COLO829 (cell line): ENCODE measurements at places on chromosomes 4 and X.

DNA sequence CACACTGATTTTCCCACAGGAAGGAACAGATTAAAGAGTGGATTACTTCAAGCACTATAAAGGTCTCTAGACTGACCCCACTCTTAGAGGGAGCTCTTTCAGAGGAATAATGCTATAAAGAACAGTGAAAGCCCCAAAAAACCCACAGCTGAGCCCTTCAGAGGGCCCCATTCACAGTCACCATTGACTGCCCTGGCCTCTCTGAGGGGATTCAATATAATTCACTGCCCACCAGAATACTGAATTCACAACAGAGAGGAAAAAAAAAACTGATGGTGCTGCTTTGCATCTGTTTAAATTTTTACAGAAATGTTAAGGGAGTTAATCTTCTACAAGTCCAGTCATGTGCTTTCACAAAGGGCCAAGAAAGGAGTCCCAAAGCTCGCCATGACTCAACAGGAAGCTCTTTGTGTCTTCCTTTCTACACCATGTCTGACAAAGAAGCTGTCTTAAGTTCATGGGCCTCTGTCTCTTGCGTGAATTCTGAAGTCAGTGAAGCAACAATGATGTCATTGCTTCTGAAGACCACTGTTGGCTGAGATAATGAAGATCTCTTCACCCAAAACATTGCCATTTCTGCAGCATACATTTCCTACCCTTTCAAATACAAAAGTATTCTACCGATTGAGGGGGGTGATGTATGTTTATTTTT, 174.9 kb downstream of the ADAMTS3 start:
- peak; percentile 30 for DNase-seq

DNA sequence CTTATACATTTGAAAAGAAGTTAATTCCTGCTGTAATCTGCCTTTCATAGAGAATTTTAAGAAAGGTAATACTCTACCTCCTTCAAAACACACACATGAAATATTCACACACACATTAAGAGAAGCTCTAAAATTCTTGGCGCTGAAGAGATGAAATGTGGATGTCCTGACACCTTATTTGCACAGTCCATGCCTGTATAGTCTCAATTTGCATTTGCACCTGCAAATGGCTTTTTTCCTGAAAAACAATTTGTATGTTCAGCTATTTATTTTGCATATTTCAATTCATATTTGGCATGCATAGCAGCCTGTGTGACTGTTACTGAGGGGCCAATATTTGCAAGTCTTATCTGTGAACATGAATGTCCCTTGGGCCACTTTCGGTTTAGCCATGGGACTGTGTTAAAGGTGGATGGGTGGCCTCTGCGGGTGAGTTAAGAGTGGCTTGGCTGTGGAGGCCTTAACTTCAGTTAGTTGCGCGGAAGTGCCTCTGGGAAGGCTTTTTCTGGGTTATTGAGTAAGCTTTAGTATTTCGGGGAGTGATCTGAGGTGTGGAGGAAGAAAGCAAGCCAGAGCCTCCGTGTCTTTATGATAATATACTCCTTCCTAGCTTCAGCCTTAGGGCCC, 443.3 kb upstream of the FAT1 start:
- DNase-seq, result no peak

DNA sequence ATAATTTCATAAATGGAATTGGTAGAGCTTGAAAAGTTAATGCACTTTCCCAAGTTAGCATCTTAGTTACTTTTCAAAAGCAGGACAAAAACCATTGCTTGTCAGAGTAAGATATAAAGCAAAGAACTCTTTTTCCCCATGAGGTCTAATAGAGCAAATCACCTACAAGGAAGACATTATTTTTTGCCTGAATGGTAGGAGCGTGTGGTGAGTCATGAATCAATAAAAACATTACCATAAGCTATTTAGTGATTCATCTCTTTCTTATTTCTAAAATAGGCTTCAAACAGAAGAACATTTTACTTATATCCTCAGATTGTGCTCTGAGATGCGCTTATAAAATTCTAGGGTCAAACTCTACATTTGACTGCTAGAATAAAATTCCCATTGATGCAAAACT, 109.4 kb upstream of the GPRIN3 start:
- DNase-seq, result no peak

DNA sequence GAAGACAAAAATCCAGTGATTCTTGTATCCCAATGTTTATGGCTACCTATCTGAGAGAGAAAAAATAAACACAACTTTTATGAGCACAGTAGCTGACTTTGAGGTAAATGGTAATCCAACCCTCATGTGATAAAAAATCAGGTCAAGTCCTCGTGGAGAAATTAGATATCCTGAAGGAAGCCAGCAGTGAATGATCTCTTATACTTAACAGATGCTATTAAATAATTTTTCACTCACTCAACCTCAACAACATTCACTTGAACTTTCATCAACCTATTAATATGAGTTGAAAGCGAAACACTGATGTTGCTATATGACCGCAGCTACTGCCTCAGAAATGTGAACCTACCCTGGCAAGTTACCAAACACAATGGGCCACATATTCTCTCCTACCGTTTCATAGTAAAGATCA, 105.4 kb downstream of the GPC3 start:
- DNase-seq, result no peak

GRCh38 chrX:132651421-132652086, 162.7 kb upstream of the MBNL3 start:
- no peak for DNase-seq

DNA sequence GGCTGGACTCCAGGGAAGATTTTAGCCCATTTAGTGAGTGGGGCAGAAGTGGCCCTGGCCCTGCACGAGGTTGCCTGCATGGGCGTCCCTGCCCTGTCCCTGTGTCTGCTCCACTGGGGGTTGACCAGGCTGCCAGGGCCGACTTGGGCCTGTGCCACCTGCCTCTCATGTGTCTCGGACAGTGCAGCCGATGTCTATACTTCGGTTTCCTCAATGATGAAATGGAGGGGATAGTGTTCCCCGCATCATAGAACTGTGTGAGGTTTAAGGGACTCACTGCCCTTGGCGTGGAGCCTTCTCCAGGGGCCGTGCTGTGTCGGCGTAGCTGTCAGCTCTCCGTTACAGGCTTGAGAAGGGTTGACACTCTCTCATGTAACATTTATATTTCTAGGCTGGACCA, 27.0 kb upstream of the MSANTD1 start:
- DNase-seq, result no peak

GRCh38 chr4:42101446-42101975, 50.9 kb downstream of the BEND4 start:
- no peak for DNase-seq

- no peak for DNase-seq
These were observed 21.5 kb downstream of the WDFY3 start for GRCh38 chr4:84944947-84945346.

DNA sequence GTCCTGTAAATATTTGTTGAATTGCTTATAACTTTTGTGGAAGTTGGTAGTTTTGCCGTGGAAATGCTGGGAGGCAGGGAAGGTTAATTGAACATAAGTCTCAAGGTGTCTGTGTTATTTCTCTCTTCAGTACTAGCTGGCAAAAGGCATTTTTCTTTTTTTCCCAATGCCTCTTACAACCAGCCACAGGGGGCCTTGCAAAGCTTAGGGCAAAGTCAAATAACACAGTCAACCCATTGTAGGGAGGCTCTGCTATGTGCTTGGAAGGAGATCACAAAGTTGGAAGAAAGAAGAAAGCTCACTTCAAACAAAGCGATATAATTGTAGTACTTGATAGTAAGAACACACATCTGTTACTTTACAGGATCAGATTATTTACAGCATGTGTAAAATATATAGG, 802.6 kb downstream of the PDHA2 start:
- DNase-seq, result peak; percentile 2

GRCh38 chrX:39969099-39969818, 128.5 kb downstream of the BCOR start:
- no peak for DNase-seq

- no peak for DNase-seq
These were observed 77.7 kb downstream of the DDX60 start for GRCh38 chr4:168240821-168241220.

DNA sequence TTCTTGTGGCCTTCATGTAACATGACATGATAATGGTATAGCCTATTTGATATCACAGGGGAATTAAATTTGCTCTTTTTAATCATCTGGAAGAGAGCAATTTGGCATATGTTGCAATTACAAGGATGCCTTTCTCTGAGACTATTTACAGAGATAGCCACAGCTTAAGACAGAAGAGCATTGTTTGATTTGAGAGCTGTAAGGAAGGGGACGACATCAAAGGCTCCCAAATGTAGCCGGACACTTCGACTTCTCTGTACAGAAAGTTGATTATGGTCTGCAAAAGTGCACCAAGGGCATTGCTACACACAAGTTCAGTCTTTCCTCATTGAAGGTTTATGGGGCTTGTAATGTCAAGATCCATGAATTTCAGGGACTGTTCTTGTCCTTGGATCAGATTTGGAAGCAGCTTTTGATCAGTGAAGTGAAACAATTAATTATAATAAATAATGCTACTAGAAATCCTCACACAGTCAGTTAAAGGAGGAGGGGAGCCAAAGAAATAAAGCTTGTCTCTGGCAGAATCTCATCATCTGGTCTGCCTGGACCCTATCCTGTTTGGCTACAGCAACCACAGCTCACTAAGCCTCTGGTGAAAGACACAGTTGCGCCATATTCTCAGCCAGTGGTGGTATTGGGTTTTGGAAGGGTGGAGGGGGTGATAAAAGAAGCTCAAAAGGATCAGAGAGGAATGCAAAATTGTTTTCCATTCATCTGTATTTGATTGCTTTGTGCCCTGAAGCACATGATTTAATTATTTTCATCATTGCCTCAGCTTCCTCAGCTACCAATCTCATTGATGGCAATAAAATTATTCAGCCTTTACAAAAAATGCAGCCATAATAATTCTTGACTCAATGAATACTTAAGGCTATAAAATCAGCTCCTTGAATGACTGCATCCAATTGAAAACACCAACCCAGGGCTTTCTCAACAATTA, 654.3 kb upstream of the LCORL start:
- peak; percentile 35 for DNase-seq

GRCh38 chr4:142585411-142585810, 260.7 kb downstream of the INPP4B start:
- DNase-seq, result no peak

DNA sequence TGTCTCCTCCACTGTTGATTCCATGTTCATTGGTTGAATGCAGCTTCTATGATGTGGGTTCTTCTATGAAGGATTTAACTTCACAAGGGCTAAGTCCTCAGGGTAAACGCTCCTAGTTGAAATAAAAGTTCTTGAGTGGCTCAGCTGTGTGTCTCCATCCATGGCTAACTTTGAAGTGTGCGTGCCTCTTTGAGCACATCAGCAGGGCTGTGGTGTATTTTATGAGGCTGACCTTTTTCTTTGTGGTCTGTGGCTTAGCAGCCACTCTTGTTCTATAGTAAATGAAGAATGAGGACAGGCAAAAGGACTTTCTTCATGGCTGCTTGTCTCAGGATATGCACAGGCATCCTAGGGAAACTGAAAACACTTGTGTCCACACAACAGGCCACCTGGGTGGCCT, 88.5 kb downstream of the KIT start:
- DNase-seq, result peak; percentile 21

- no peak for DNase-seq
These were observed 8.2 kb downstream of the SH3TC1 start for GRCh38 chr4:8207314-8207713.

- no peak for DNase-seq
These were observed 271.8 kb downstream of the FBXW7 start for GRCh38 chr4:152264106-152264505.

DNA sequence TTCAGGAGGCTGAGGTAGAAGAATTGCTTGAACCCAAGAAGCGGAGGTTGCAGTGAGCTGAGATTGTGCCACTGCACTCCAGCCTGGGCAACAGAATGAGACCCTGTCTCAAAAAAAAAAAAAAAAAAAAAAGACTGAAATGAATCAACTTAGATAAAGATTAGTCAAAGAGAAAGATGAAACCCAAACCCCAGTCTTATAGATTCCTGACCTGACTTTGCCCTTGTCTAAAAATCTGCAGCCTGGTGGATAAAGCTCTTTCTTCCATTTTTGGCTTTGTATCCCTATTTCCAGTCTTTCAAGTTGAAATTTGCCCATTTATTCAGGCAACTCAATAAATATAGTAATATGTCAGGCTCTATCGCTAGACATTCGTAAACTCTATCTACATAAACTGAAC, 39.3 kb upstream of the SPINK2 start:
- no peak for DNase-seq

DNA sequence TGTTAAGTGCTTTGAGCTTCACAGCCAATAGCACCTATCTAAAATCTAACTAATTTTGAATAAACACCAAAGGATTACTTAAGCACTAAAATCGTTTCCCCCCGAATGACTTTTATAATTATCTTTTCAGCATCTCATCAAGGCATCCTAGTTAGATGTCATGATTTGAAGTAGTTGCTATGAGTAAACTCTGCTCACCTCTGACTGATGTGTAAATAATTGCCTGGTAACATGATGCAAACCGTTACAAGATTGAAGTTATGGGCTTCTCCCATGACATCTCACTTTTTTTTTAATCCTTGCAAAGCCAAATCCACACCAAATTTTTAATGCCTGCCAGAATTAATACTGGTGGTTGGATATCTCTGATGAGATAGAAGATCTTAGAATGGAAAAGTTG, 377.1 kb downstream of the PRDM5 start:
- DNase-seq, result no peak

GRCh38 chr4:182126603-182127002, 116.6 kb upstream of the TENM3 start:
- DNase-seq, result no peak

GRCh38 chrX:123918106-123918721, 43.3 kb upstream of the STAG2 start:
- no peak for DNase-seq

DNA sequence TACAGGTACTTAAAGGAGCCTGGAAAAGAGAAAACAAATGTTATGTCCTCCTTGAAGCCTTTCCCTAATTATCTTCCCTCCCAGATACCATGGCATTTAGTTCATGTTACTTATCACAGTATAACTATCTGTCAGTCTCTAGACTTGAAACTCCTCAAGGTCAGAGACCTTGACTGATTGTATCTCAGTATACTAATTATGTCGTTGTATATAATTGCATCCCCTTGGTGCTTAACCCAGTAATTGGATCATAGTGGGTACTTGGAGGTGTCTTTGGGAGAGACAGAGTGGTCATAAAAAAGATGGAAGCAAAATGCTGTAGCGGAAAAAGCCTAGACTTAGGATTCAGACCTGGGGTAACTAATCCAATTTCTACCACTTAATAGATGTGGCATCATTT, 8.1 kb downstream of the IGBP1 start:
- DNase-seq, result no peak

- peak; percentile 54 for DNase-seq
These were observed 51.7 kb downstream of the TBCK start for GRCh38 chr4:106264331-106264728.

GRCh38 chr4:122431351-122431750, 25.2 kb downstream of the IL2 start:
- no peak for DNase-seq

DNA sequence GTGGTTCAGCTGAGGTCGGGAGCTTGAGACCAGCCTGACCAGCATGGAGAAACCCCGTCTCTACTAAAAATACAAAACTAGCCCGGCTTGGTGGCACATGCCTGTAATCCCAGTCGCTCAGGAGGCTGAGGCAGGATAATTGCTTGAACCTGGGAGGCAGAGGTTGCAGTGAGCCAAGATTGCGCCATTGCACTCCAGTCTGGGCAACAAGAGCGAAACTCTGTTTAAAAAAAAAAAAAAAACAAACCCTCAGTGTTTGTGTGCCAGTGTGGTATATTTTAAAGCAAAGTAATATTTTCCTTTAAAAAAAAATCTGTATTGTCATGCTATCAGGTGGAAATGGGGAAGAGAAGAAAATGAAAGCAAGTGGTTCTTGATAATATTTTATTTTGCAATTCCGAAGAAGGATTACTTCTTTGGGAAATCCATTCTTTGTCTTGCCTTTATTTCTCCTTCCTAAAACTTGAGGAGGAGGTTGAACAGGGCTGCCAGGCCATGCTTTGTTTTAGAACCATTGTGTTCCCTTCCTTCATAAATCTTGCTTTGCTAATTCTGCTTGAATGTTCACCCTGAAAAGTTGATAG, 14.4 kb downstream of the ALG13 start:
- no peak for DNase-seq
